CD4-positive, alpha-beta T cell treated with Interleukin-15 for 1 hour (primary cell): ENCODE measurements at places on chromosomes 7 and 10.

GRCh38 chr10:10796774-10797415, 220.8 kb upstream of the CELF2 start:
- no peak for DNase-seq

DNA sequence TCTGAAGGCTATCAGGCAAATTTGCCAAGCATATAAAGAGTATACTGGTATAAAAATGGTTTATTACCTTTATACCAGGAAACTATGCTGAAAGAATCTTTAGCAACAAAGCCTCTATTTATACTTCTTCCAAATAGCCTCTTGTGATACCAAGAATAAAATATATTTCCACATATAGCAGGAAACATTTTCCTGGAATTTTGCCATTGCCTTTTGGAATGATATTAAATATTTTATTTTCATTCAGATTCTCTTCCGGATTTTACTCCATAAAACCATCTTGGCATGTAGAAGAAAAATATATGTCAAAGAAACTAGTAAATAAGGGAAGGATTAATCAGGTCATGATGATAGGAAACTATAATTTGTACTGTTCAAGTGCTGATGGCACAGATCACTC, 17.7 kb downstream of the SOSTDC1 start:
- no peak for DNase-seq

DNA sequence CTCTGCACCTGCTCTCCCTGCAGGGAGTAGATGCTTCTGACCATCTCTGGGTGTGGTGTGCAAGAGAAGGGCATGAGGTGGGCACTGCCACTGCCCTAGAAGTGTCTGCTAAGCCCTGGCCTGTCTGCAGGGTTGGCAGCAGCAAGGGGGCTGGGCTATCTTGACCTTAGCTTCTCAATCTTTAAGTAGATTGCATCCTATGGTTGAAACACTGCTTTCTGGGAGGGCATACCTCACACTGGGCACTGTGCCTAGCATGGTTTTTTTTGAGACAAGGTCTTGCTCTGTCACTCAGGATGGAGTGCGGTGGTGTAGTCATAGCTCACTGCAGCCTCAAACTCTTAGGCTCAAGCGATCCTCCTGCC, 54.9 kb downstream of the CLIP2 start:
- no peak for DNase-seq

DNA sequence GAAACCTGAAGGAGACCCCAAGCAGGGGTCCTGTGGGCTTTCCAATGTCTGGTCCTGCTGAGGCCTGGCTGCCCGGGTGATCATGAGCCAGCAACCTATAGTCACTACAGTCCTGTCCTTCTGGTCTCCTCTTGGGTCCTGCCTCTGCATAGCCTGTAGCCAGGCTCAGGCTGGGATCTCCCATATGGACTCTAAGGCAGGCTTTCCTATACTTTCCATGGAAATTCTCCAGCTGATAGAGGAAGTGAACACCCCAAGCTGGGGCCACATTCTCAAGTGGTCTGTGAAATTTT, 26.4 kb downstream of the ANXA8 start:
- DNase-seq = no peak

GRCh38 chr10:6674291-6674690, 94.2 kb upstream of the PRKCQ start:
- no peak for DNase-seq

DNA sequence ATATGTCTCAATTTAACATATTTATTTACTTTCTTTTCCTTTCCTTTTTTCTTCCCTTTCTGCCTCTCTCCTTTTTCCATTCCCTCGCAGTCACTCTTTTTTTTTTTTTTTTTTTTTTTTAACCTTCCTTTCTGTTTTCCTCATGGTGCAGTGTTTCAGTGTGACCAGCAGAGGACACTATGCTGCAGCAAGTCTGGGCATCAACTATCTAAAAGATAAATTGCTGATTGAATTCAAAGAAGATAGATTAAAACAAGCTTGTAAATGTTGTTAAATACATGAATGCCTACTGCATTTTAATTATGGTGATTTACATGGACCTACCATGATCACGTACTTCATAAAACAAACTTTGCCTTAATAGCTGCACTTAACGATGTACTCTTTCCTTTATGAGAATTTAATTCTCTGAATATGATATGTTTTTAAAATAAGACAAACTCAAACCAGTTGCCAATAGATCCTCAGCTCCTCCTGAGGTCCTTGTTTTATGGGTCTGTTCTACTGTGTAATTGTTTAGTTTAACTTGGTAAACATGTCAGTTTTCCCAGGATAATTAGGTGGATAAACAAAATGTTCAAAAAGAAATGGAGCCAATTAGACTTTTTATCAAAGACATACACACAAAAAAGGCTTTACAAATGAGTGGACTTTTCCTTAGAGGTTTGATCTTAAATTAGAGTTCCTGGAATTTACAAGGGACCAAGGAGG, 101.0 kb upstream of the AGR3 start:
- DNase-seq = no peak

DNA sequence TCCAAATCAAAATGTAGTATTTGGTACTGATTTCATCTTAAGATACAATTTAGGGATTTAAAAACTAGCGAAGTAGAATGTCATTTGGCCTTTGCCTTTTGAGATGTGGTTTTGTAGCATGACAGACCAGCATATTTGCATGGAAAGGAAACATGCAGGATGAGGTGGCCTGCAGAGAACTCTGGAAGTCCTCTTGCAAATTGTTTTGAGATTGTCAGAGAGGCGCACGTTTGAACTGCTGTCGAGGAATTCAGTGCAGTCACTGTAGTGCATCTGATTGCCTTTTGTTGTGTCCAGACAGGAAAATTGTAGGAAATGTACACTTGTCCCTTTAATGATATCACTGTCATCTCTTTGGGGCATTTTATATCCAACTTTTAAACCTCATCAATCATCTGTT, 136.7 kb downstream of the CELF2 start:
- no peak for DNase-seq

- DNase-seq = no peak
Observed at GRCh38 chr7:46513447-46513848, 592.4 kb upstream of the IGFBP3 start.

DNA sequence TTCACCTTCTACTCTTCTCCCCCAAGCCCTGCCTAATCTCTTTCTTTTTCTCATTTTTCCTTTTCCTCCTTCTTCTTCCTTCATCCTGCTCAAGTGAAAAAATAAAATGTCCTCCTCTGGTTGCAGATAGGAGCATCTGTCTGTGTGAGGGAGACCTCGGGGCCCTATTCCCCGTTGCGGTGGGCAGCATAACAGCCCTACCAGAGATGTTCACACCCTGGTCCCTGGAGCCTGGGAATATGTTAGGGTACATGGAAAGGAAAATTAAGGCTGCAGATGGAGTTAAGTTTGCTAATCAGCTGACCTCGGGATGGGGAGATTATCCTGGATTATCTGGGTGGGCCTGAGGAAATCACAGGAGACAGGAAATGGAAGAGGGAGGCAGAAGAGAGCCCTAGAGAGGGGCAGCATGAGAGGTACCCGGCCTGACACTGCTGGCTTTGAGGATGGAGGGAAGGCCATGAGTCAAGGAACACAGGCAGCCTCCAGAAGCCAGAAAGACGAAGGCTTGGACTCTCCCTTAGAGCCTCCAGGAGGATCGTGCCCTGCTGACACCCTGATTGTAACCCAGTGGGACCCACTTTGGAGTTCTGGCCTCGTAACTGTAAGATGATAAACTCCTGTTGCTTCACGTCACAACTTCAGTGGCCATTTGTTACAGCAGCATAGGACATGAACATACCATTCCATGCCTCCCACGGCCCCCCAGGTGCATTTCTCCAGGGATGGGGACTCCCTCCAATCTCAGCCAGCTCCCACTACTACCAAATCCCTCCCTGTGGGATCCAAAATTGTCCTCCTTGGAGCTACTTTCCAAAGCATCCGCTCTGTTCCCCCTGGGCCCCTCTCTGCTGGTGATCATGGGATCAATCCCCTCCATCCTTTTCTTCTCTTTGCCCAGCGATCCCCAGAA, 39.0 kb upstream of the ZMIZ1 start:
- DNase-seq = no peak

DNA sequence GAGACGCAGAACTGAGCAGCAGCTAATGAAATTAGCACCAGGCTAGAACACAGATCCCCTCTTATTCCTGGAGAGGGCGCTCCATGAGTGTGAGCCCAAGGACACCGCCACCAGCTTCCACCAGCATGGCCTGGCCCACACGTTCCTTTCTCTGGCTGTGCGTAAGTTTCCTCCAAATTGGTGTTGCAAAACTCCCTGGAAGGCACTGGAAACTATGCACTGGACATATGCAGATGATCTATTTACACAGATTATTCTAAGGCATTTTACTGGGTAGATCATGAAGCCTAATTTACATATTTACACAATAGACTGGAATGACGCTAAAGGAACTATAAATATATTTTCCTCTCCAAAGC, 455.6 kb upstream of the FOXK1 start:
- no peak for DNase-seq

DNA sequence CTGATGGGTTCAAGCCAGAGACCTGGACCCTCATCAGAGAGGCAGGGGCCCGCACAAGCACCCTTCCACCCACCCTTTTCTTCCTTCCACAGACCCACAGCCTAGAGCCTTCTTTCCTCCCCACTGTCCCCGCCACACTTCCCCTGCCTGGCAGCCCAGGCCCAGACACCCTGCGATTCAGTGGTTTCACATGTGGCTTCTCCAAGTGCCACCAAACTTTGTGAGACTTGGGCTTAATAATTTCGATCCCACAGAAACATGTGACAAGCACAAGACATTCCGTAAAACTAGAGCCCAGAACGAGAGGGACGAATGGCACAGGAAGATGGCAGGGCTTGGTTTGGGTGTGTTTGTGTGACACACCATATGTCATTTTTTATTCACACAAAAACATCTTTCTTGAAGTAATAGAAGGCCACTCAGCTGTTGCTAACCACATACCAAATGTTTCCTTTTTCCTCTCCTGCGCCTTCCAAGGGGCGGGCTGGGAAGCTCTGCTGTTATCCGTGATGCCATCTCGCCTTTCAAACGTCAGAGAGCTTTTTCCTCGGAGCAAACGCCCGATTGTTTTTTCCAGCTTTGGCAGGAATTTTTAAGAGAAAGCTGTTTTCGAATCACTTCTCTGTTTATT, 162.9 kb downstream of the GRK5 start:
- no peak for DNase-seq

DNA sequence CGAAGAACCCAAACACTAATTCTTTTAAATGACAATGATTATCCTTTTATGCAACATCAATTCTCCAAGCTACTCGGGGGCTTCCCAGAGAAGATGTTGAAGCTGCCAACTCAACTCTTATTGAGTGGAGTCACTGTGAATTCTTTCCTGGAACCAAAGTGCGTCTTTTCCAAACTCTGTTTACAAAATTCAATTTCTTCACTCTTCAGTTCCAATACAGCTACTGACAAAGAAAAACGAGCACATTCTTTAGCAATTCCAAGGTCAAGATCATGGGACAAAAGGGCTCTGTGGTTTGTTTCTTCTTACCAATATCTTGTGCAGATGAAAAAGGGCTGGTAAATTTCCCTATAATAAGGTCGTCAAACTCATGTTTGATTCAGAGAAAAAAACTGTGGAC, 74.2 kb downstream of the FAS start:
- DNase-seq = no peak

DNA sequence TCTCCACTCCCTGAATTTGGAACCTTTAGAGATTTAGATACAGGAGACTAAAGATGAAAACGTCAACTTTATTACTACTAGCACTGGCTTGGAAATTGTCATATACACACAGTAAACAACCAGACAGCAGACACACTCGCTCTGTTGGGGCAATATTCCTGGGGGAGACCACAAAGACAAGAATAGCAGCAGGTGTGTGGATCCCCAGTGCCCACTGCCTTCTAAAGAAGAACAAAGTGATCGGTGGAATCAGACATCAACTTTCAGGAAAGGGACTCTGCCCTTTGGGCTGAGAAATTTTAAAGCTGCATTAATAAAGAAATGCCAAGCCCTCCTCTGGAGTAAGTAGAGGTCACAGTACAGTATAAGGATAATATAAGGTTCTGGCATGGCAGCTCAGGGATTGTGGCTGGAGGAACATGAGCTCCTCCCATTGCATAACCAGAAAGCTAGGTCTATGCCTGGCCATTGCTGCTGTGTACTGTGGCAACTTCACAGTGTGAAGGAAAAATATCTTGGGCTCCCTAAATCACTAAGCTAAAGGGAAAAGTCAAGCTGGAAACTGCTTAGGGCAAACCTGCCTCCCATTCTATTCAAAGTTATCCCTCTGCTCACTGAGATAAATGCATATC, 57.1 kb upstream of the ANKRD1 start:
- no peak for DNase-seq

DNA sequence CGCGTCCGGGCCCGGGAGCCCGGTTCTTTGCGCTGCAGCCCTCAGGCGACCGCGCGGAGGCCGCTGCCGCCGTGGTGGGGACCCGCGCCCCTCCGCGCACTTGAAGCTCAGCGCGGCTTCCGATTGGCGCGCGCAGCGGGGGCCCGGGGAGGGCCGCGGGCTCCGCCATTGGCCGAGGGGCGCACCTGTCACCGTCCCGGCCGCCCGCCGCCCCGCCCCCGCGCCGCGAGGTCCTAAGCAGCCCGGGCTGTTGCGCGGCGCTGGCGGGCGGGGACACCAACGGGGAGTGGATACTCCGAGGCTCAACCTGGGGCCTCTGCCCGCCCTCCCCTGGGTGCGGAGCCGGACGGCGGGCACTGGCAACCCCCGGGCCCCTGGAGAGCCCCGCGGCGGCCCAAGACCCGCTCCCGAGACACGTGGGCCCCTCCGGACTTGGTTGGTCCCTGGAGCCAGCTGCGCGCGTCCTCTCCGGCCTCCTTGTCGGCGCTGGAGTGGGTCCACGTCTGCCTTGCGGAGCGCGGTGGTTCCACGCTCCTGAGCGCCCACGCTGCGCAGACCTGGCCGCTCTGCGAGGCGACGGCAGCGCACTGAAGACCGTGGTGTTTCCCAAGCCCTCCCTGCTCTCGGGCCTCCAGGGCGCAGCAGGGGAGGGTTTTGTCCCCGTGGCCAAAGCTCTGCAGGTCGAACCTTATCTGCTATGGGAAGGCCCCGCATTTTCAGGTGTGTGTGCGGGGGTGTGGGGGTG, at the start of gene MNX1:
MNX1 (minus strand) TSS at position 76 of the 745 bp plus-strand sequence. CDS start 313 bp downstream, outside the sequence.
- DNase-seq = peak; percentile 25

- DNase-seq = no peak
Observed at GRCh38 chr10:91689731-91690168, 56.9 kb upstream of the PPP1R3C start.

- DNase-seq = no peak
Observed at GRCh38 chr10:101494650-101495049, 93.4 kb downstream of the POLL start.

- no peak for DNase-seq
Observed at GRCh38 chr7:96727534-96728088, 18.0 kb upstream of the SEM1 start.

DNA sequence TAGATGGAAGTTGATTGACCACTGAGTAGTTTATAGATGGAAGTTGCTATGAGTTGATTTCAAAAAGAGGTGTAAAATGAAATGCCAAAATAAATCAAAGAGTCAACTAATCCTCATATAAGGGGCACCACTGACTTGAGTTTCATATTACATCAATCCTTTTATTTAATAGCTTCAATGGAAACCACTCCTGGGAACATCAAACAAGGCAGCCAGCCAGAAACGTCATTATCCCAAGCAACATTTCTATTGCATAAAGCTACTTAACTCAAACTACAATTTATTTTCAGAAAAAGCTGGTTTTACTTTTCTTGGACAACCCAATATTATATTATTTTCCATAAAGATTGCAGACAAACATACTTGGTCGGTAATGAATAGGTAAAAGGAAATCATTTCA, 162.1 kb downstream of the TSPAN12 start:
- DNase-seq = no peak
